ENCODE measurements at places on chromosomes 16 and 17. TPM values are rescaled to one million over a fixed set of nuclear protein-coding genes. Genes with fewer than 3 reads are reported as not detected.

DNA sequence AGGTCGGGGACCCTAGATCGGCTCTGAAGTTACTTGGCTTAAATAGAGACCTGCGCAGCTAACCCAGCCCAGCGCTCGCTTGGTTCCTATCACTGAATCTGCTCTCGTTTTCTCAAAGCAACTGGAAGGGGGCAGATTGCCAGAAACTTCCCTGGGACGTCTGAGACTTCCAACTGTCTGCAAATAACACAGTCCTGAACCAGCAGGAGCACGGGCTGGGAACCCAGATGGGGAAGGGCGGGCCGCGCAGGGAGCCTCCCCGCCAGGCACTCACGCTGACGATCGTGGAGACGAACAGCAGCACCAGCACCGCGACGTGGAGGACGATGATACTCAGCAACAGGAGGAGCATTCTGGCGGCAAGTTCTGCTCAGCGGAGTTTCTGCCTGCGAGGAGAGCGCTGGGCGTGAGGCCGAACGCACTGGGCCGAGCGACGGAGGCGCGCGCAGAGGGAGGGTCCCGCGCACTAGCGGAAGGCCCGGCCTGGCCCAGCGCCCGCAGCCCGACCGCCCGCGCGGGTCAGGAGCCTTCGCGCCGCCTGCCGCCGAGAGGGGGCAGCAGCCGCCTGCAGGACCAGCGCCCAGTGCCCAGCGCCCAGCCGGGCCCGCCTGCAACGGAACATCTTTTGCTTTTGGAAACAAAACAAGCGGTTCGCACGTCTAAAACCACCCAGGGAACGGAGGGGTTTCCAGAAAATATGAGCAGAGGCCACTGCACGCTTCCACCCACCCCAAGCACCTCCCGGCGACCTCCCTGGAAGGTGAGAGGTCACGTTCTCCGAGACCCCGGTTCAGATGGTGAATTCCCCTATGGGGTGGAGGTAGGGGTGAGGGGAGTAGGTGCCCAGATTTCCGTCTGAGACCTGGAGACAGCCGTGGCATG, 4.5 kb downstream of the PMP22 start:
- DNase-seq = peak; percentile 93

GRCh38 chr17:57927048-57927723, 28.0 kb downstream of the CUEDC1 start:
- no peak for DNase-seq

DNA sequence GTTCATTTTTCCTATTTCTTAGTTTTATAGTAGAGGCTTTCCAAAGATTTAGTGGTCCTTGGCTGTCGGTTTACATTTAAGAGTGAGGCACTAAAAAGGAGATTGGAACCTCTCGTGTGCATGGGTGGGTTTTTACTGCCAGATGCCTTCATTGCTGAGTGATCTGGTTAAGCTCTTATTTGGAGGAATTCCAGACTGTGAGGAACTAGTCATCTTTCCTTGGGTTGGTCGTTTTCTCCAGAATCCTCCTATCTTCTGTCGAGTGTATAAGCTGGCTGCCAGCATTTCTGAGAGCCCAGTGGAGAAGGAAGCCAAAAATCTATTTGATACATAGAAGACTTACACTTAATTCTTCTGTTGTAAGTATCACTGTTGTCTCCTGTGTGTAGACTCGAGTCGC, 22.6 kb downstream of the IST1 start:
- DNase-seq = no peak

DNA sequence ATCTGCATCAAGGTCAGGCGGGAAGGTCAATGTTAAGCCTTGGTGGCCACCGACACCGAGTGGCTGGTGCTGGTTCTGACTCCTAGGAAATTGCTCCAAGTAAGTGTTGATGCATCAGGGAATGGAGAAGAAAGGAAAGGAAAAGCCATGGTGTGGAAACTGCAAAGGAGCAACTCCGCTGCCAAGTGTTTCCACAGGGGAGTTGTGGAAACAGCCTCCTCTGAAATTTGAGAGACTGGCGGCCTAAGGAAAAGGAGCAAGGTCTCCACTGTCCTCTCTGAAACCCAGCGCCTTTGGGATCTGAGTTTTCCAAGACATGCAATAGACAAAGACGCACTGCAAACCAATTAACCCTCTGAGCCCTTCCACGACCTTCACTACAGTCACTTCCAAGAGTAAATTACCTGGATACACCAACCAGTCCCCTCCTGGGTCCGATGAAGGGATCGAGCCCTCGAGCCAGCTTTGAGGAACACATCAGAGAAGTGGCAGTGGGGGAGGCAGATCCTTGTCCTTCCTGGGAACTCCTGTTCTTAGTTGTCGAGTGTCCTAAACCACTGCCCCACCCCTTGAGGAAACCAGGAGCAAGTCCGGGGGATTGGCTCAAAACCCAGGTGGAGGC, 51.1 kb downstream of the SRL start:
- DNase-seq = peak; percentile 19

GRCh38 chr17:16419074-16419928, 3.9 kb downstream of the TRPV2 start:
- no peak for DNase-seq

GRCh38 chr16:10907757-10908045, 30.7 kb downstream of the CIITA start:
- DNase-seq = no peak

DNA sequence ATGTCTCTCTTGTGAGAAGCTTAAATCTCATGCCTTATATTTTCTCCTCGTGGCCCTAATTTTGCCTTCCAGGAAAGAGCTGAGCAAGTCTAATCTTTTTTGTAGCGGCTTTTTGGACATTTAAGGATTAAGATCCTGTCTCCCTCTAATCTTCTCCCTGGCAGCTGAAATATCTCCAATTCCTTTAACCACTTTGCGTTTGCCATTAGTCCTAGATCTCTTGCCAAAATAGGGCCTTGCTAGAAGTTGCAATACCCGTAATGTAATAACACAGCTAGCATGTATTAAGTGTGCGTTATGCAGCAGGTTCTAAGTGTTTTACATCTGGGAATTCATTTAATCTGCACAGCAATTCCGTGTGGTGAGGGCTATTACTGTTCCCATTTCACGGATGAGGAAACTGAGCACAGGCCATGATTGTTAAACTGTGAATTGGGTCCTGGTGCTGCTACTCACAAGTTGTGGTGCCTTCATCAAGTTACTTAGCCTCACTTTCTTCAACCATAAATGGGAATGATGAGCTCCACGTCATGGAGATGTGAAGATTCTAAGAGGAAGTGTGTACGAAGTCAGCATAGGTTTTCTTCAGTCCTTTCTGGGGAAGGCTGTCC, 198.9 kb upstream of the ASIC2 start:
- no peak for DNase-seq

DNA sequence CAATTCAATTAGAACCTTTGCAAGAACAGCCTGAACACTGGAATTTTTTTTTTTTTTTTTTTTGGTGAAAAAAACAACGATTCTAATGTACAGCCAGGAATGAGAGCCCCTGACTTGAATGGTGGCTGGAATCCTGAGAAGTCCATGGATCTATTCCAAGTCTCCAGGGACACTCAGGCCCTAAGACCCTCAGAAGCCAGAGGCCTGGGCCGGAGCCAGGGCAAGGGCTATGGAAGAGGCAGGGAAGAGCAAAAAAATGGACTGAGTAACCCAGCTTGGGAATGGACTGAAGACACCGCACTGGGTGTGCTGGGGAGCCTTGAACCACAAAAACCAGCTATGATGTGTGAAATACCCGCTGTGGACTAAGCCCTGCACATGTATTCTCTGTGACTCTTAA, 60.3 kb upstream of the LHX1 start:
- DNase-seq = no peak

GRCh38 chr17:80804466-80804865, 187.2 kb upstream of the CHMP6 start:
- no peak for DNase-seq

DNA sequence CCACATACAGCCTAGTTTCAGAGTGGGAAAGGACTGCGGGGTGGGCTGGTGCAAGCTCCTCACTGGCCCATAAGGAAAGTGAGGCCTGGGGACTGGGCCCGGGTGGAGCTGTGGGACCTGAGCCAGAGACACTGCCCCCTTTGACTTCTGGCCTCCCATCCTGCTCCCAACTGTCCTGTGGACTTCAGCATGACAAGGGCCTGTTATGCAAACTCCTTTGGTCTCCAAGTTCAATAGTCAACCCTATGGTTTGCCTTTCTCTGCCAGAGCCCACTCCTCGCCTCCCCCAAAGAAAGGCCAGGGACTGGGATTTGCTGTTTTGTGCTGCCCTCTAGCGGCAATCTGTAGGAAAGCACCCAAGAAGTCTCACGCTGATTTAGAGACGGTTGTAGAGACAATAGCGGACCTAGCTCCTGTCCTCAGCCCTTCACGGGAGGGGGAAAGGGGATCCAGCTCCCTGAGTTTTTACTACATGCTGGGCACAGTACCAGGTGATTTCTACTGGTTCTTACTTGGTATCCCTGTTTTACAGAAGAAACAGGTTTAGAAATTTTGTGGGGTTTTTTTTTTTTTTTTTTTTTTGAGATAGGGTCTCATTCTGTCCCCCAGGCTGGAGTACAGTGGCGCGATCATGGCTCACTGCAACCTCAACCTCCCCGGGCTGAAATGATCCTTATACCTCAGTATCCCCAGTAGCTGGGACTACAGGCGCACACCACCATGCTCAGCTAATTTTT, 1.2 kb upstream of the TLCD3B start:
- no peak for DNase-seq

- DNase-seq = no peak
Measured at GRCh38 chr16:15507301-15507958, 73.0 kb downstream of the BMERB1 start.

GRCh38 chr16:85812031-85812807, 12.7 kb downstream of the COX4I1 start:
- no peak for DNase-seq

DNA sequence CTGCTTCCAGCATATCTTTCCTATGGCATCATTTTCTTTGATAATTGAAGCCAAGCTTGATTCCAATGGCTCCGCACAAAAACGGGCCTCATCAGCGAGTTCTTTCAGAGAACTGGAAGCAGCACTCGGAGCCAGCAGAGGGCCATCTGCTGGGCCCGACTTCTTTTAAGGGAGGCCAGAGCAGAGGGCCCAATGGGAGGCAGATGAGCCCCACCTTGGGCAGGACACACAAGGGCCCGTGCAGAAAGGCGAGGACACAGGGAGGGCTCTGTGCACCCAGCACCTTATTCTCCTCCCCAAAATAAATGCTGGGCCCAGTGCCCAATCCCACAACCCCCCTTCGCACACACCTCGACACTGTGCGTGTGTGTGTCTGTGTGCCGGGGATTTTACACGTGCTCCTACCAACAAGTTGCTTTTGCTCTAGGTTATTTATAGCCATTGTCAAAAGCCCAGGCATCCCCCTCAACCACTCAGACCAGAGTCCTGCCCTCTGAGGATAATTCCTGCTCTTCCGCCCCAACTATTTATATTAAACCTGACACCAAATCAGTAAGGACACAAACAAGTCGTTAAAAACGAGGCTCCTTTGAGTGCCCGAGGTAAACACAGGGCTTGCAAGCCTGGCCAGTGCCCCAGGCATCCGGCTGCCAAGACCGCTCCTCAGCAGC, 6.8 kb downstream of the AXIN2 start:
- peak; percentile 68 for DNase-seq

Gene SLC6A2
- total RNA-seq = not detected

Gene SCIMP
- total RNA-seq = 0.91 TPM

Gene HBA2
- 102 TPM for total RNA-seq
